ENCODE measurements at places on chromosomes 4 and X.

DNA sequence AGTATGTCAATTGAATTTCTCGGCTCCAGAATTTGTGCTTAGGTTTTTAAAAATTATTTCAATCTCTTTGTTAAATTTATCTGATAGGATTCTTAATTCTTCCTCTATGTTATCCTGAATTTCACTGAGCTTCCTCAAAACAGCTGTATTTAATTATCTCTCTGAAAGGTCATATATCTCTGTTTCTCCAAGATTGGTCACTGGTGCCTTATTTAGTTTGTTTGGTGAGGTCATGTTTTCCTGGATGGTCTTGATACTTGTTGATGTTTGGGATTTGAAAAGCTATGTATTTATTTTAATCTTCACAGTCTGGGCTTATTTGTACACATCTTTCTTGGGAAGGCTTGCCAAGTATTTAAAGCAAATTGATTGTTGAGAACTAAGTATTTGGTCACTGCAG, 24.7 kb upstream of the HERC3 start:
- no peak for DNase-seq

DNA sequence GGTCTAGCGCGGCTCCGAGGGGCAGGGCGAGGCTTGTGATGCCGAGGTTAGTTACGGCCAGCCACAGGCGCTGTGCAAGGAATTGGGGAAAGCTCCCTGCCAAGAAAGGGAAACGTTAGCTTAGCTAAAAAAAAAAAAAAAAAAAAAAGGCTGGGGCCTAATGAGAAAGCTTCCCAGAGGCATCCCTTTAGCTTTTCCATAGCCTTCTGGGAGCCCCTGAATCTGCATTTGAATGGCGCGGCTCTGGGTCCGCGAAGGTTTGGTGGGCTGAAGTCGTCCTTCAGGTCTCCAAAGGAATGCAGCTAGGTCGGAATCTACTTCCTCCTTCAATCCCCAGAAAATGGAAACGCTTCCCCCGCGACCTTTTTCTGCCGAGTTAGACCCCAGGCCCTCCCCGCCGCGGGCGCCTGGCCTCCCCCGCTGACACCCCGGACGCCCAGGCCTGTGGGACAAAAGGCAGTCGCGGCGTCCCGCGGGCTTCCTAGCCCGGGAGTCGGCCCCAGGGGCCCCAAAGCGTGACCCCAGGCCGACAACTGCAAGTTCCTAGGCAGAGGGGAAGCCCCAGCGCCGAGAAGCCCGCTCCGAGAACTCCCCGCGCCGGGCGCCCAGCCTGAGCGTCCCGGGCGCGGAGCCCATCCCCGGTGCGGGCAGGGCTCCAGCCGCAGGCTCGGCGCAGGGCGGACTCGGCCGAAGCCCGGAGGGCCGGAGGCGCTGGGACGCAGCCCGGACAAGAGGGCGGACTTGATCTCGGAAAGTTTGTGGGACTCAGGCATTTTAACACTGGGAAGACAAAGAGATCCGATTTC, 605 bp upstream of the FAT1 start:
- DNase-seq, result no peak

DNA sequence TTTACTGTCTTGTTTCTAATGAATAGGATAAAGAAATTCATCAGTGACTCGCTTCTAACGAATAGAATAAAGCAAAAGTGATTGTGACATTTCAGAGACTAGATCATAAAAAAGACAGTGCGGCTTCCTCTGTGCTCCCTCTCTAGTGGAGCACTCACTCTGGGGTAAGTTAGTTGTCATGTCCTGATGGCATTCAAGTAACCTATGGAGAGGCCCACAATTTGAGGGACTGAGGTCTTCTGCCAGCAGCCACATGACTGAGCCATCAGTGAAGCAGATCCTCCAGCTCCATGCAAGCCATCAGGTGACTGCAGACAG, 72.4 kb downstream of the YIPF6 start:
- DNase-seq, result no peak

GRCh38 chr4:81314897-81315470, 100.0 kb upstream of the PRKG2 start:
- no peak for DNase-seq

DNA sequence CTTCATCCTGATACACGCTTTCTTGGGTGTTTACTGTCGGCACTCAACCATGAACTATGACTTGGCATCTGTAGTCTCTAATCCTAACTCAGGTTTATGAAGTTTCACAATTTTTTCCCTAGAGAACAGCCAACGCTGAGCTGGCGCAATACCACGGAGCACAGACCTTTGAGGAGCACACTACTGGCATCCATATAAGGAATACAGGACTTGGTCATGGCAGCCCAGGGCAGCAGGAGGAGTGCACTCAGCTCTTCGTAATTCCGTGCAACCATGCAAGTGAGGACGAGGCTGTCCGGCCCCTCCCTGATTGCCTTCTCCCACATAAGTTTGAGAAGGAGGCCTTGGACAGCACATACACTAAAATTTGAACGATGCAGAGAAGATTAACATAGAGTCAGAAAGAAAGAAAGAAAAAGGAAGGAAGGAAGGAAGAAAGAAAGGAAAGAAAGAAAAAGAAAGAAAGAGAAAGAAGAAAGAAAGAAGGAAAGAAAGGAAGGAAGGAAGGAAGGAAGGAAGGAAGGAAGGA, 41.0 kb upstream of the PDLIM5 start:
- no peak for DNase-seq

- DNase-seq, result no peak
Observed at GRCh38 chr4:2080429-2081300, 21.5 kb downstream of the NAT8L start.

DNA sequence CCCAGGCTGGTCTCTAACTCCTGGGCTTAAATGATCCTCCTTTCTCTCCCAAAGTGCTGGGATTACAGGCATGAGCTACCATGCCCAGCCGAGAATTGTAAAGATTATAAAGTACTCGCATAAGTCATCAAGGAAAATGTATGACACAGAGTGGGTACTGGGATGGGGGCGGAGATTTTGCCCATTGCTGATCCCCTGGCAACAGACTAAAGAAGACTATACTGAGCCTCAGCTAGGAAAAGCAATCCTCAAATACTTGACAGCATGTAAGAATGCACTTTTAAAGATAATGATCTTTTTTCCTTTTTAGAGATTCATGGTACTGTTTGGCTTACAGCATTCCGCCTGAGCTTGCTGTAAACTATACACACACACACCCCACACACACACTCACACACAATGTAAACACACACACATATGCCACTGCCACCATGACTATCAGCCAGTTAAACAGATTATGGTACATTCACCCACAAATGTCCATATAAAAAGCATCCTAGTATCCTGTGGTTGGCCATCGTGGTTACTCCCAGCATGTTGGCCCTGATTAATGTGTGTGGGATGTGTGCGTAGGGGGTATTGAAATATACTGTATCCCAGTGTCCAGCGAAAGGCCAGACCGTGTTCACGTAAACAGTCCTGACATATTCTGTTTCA, 113.0 kb downstream of the AMELX start:
- no peak for DNase-seq
